ENCODE measurements at places on chromosomes 7 and 10. TPM values are rescaled to one million over a fixed set of nuclear protein-coding genes. Genes with fewer than 3 reads are reported as not detected.

- no peaks in the 10 kb centered on the region for H3K36me3 ChIP-seq
- H3K4me1 ChIP-seq = no peaks in the 10 kb centered on the region
- no peak overlapping the region for H3K27ac ChIP-seq
- H3K4me3 ChIP-seq = no peak overlapping the region
These were observed 13.9 kb downstream of the BRAT1 start for GRCh38 chr7:2541291-2542010.

The SUN3 gene
- not detected for total RNA-seq

The ASZ1 gene
- total RNA-seq = not detected

DNA sequence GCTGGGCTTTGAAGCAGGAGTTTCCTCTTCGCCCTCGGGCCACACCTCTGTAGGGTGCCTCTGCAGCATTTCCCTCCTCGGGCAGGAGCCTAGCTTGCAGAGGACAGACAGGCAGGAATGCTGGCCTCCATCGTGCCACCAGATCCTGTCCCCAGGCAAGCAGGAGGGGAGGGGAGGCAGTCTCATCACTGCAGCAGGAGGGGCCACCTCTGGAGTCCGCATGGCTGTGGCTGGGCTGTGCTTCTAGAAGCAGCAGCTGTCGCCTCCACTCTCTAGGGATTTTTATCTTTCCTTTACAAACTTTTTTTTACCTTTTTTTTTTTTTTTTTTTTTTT lies 181.4 kb downstream of the CUX1 start:
- H3K4me1 ChIP-seq = no peaks in the 10 kb centered on the region
- H3K27me3 ChIP-seq = no peaks in the 10 kb centered on the region
- DNase-seq = no peak
- H3K36me3 ChIP-seq = no peaks in the 10 kb centered on the region

- H3K4me1 ChIP-seq = no peaks in the 10 kb centered on the region
- no peaks in the 10 kb centered on the region for H3K36me3 ChIP-seq
- no peaks in the 10 kb centered on the region for H3K27me3 ChIP-seq
- no peak overlapping the region for H3K27ac ChIP-seq
These were observed 266.8 kb upstream of the STEAP1 start for GRCh38 chr7:89887489-89887888.

- no peak overlapping the region for H3K4me3 ChIP-seq
- no peak overlapping the region for H3K27ac ChIP-seq
- peaks cover 23% of the 10 kb centered on the region for H3K4me1 ChIP-seq
- DNase-seq = no peak
These were observed 60.8 kb upstream of the EBF3 start for GRCh38 chr10:130024779-130025325.

The CDHR3 gene
- 3.1 TPM for total RNA-seq

GRCh38 chr7:2151237-2151636 lies 81.5 kb downstream of the MAD1L1 start:
- H3K4me3 ChIP-seq = no peak overlapping the region
- no peaks in the 10 kb centered on the region for H3K4me1 ChIP-seq
- DNase-seq = no peak
- no peaks in the 10 kb centered on the region for H3K27me3 ChIP-seq
- H3K36me3 ChIP-seq = no peaks in the 10 kb centered on the region

- no peaks in the 10 kb centered on the region for H3K27me3 ChIP-seq
- peaks cover 44% of the 10 kb centered on the region for H3K4me1 ChIP-seq
- no peaks in the 10 kb centered on the region for H3K36me3 ChIP-seq
- no peak for DNase-seq
- H3K27ac ChIP-seq = peak overlapping the region; percentile 80
These were observed 2.1 kb downstream of the ADIRF start for GRCh38 chr10:86970162-86970981.

DNA sequence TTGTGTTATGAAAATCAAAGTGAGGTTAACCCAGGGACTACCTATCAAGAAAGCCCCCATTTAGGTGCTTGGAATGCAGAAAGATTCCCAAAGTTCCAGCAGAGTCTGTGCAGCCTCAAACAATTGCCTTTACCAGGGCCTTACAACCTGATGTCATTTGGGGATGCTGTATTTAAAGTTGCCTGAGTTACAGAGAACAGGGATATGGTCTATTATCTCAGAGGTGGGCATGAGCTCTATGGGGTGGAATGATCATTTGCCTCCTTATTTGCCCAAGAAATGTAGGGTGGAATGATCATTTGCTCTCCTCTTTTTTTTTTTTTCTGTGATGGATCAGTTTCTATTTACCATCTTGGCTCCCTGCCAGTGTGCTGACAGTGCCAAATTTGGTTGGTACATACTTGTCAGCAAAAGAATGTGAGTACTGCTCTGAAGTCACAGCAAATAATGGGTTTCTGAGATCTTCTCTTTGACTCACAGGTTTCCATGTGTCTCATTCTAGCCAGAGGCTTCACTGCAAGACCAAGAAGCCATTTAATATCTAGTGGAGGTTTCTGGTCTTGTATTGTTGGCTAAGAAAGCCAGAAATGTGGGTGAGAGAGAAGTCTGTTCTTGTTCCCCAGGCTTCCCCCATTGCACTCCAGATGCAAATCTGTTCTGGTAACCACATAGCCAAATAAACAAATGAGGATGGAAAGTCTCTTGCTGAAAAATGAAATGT lies 45.5 kb upstream of the ZNRF2 start:
- peak; percentile 55 for DNase-seq
- H3K27ac ChIP-seq = no peak overlapping the region
- H3K4me3 ChIP-seq = no peak overlapping the region
- peaks cover 9% of the 10 kb centered on the region for H3K4me1 ChIP-seq
- H3K36me3 ChIP-seq = no peaks in the 10 kb centered on the region

The SPDYE16 gene
- total RNA-seq = not detected

DNA sequence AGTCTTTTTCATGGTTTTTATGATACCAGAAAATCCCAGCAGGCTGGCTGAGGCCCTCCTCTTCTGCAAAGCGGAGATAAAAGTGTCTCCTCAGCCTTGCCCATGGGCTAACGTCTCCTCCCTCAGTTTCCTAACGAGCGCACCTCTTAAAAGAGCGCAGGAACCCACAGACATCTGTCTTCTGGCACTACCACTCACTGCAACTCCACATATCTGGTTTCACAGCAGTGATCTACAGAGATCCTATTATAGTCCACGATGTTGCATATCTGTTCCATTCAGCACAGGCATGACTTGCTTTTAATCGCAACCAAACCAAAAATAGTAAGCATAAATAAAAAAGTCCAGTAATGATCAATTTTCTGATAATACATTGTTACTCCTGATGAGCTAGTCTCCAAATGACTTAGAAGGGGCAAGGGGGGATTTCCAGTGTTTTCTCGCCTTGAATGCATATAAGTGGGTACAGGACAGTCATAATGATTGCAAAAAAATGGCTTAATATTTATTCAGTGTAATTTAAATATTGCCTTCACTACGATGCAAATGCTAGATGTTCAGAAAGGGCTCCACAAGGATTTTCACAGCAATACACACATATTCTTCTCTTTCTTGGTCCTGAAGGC lies 20.9 kb downstream of the ANKRD22 start:
- H3K4me3 ChIP-seq = no peak overlapping the region
- no peaks in the 10 kb centered on the region for H3K27me3 ChIP-seq
- no peak overlapping the region for H3K27ac ChIP-seq
- no peaks in the 10 kb centered on the region for H3K4me1 ChIP-seq
- no peaks in the 10 kb centered on the region for H3K36me3 ChIP-seq
- no peak for DNase-seq

The NEUROD6 gene
- not detected for total RNA-seq

- no peak overlapping the region for H3K4me3 ChIP-seq
- H3K4me1 ChIP-seq = no peaks in the 10 kb centered on the region
- H3K27ac ChIP-seq = no peak overlapping the region
- no peaks in the 10 kb centered on the region for H3K27me3 ChIP-seq
- no peaks in the 10 kb centered on the region for H3K36me3 ChIP-seq
These were observed 123.4 kb upstream of the NEBL start for GRCh38 chr10:21020545-21020944.

DNA sequence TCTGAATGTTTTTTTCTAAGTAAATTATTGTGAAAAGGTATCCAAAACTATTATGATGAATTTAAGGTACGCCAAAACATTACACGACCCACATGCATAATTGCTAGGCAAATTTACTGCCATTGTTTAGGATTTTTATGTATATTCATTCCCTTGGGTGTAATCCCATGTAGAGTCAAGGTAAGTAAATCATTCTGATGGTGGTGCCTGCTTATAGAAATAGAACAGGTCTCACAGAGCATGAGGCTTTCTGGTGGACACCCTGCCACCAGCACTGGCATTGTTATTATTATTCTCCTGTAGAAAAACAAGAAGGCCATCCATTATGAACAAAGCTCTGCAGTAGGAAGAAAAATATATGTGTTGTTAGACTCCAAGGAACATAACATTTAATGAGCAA lies 111.7 kb upstream of the ZNF804B start:
- H3K4me1 ChIP-seq = no peaks in the 10 kb centered on the region
- no peak for DNase-seq
- no peaks in the 10 kb centered on the region for H3K27me3 ChIP-seq
- no peaks in the 10 kb centered on the region for H3K36me3 ChIP-seq

DNA sequence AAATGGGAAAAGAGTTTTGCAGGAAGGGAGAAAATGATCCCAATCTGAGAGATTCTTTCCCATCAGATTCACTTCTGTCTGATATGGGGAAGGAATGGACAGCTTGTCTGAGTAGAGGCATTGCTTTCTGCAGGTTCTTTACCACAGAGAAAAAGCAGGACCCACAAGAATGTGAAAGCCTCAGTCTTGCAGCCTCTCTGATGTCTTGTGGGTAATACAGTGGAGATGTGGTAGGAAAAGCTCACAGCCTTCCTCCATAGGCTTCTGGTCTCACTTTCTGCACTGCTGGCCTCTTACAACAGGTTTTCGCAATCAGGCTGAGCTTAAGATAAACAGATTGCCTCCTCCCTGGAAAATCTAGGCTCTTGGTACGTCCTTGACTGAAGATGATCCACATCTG lies 551 bp downstream of the IFIT1 start:
- DNase-seq = peak; percentile 87
- peak overlapping the region; percentile 59 for H3K27ac ChIP-seq
- no peaks in the 10 kb centered on the region for H3K36me3 ChIP-seq
- H3K4me1 ChIP-seq = peaks cover 11% of the 10 kb centered on the region

DNA sequence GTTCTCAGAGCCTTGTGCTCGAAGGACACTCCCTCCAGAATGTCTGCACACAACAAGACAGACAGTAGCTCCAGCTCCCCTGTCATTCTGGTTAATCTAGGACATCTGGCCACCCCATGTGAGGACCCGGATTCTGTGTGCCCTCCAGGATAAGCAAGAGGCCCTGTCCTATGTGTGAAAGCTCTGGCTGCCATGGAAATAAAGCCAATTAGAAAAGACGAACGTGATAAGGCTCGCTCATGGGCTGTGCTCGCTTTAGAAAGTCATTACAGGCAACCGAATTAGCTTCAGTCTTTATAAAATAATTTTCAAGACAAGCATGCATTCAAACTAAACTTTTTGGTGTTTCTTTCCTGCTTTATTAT lies 263.4 kb downstream of the INHBA start:
- H3K27ac ChIP-seq = no peak overlapping the region
- no peaks in the 10 kb centered on the region for H3K27me3 ChIP-seq
- DNase-seq = no peak
- H3K4me3 ChIP-seq = no peak overlapping the region
- H3K36me3 ChIP-seq = no peaks in the 10 kb centered on the region

GRCh38 chr10:112723876-112724275 lies 226.2 kb upstream of the TCF7L2 start:
- H3K4me1 ChIP-seq = no peaks in the 10 kb centered on the region
- H3K36me3 ChIP-seq = no peaks in the 10 kb centered on the region
- no peaks in the 10 kb centered on the region for H3K27me3 ChIP-seq
- no peak overlapping the region for H3K4me3 ChIP-seq
- no peak for DNase-seq
- no peak overlapping the region for H3K27ac ChIP-seq

DNA sequence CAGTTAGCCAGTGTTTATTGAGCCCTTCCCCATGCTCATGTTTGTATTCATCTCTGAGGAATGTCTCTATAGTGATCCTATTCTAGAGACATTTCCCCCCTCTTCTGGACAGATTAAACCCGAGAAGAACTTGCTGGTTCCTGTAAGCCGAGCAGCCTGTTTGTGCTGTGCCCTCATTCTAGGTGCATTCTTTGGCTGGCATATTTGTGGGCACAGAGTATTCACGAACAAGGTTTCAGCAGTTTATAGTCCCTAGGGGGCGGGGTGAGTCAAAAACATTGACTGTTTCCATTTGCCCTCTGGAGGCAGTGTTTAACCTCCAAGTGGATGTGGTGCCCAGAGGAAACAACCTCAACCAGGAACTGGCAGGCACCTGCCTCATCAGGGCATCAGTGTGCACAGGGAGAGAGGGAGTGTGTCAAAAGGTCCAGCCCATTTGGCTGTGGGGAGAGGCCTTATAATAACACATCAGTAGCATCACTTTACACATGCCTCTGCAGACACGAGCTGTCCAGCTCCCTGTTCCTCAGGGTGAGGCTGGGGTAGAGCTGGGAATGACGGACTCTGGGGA lies 273.3 kb upstream of the LRGUK start:
- H3K4me1 ChIP-seq = peaks cover 20% of the 10 kb centered on the region
- peak overlapping the region; percentile 74 for H3K27ac ChIP-seq
- H3K27me3 ChIP-seq = no peaks in the 10 kb centered on the region

The IKZF1 gene
- total RNA-seq = 0.60 TPM

DNA sequence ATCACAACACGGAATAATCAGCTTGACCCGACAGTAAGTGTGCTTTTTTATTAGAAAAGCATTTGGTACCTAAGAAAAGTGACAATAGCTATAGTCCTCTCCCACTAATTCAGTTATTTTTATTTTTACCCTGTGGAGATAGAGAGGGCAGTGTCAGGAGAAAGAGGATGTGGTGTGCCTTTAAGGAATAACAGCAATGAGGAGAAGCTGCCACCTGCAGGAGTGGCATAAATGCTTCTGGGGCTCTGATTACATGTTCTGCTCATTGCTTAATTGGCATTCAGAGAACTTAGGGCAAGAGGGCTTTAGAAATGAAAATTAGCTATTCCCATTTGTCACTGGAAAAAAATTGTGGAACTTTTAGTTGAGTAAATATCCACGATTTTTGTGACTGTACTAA lies 60.1 kb downstream of the DENND11 start:
- no peak for DNase-seq
- peaks cover 3% of the 10 kb centered on the region for H3K36me3 ChIP-seq
- no peak overlapping the region for H3K4me3 ChIP-seq
- H3K4me1 ChIP-seq = peaks cover 15% of the 10 kb centered on the region
- H3K27ac ChIP-seq = no peak overlapping the region

- no peak overlapping the region for H3K4me3 ChIP-seq
- no peaks in the 10 kb centered on the region for H3K36me3 ChIP-seq
- no peak for DNase-seq
- peaks cover 6% of the 10 kb centered on the region for H3K4me1 ChIP-seq
These were observed 6.0 kb downstream of the PPP1R9A start for GRCh38 chr7:94913391-94913790.

Data from astrocyte (in vitro differentiated cells and primary cell).